ENCODE measurements at places on chromosomes 5 and 9.

GRCh38 chr5:100667161-100667630 is 132.0 kb downstream of the FAM174A start:
- no peak for DNase-seq

GRCh38 chr5:37568018-37568753 is 189.1 kb downstream of the WDR70 start:
- DNase-seq: no peak

DNA sequence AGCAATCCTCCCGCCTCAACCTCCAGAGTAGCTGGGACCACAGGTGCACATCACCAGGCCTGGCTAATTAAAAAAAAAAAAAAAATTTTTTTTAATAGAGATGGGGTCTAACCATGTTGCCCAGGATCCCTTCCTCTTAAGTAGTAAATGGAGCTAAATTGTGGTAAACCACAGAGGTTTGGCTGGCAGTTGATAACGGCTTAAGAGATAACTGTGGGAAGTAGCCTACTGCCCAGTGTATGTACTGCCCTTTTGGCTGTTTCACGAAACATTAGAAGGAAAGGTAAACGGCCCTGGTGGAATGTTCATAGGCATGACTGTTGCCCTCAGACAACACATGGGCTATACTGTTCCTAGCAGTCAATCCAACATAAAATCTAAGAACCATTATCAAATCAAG is 44.4 kb downstream of the HMGCR start:
- no peak for DNase-seq

DNA sequence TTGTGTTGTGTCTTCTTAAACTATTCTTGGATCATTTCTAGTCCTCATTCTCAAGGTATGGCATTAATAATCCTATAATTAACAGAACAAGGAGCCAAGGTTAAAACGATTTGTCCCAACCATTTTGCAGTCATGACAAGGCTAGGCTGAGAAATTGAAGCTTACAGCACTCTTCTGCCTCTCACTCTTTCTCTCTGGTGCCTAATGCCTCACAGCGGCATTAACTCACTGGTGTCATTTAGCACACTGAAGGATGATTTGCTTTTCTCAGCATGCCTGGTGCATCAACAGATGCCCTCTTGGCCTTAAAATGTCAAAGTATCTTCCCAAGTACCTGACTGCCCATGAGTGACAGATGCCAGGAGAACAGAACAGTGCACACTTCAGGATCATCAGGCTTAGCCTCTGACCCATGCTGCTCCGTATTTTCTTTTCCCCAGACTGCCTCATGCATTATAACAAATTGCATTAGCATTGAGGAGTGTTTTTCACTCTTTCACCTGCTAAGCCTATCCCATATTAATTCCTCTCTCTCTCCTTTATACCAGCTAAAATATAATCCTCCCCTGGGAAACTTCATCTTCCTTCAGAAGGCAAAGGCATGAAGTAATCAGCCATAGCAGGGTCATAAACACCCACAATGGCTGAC is 61.1 kb upstream of the SV2C start:
- no peak for DNase-seq

DNA sequence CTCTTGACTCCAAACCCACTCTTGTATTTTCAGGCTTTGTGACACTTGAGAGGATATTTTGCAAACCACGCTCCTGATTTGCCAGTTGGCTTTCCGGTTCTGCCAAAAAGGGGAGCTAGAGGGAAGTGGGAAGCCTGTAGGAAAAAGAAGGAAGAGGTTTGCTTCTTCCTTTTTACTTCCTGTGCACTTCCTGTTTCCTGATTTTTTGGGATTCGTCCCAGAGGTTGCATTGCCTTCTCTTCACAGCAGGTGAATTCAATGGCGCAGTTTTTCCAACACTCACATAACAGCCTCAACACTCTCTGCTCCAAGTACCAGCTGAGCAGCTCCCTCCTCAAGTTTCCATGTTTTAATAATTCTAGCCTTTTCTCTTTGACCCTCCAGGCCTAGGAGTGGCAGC is 47.7 kb downstream of the SLC24A2 start:
- DNase-seq: no peak

DNA sequence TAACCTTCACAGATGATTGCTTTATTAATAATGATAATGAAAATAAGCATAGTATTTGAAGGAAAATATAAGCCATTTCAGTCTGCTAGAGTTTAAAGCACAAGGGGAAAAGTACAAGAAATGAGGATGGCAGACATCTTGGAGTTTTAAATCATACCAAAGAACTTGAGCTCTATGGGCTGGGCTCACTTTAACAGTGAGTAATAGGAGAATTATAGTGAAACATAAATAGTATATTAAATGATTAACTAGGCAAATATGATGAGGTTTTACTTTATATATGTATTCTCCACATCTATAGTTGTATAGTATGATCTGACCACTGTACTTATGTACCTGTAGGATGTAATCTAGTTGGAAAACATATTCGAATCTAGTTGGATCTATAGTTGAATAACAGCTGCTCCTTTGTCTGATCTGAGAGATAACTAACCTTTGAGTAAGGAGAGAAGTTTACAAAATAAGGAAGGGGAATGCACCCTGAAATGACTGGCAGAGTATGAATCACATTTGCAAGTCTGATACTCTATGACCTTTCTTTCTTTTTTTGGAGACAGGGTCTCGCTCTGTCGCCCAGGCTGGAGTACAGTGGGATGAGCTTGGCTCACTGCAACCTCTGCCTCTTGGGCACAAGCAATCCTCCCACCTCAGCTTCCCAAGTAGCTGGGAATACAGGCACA is 17.6 kb downstream of the MEGF9 start:
- no peak for DNase-seq

DNA sequence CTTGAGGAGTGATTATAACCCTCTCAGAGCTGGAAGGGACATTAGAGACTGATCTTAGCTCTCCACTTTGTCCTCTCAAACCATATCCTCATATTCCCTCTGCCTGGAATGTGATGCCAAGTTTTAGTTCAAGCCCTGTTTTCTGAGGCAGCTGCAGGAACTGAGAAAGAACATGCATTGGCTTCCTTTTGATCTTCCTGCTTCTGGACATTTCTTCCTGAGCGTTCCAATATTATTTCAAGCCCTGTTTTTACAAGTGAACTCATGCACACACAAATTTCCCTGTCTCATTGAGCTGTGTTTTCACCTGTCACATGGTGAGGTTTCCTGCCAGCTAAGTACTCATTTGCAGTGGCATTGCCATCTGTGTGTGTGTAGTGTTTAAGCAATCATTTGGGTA is 17.0 kb downstream of the FOCAD start:
- no peak for DNase-seq

DNA sequence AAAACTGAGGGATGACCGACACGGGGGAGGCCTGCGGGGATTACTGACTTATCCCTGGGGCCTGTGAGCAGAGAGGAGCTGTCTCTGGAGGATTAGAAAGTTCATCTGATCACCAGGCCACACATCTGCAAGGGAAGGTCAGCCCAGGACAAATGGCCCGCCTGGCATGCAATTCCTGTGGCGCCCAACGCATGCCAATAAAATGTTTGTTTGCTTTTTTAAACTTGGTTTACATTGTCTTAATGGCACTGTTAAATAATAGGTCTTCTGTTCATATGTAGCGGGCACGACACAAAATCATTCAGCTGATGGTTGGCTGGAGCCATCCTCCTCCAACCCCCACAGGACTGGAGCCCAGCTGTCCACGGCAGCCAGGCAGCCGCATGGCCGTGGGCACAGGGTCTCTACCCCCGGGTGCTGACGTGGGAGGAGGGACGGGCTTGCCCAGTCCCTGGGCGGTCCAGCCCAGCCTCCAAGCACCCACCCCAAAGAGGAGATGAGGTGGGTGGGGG is 41.0 kb upstream of the SLC12A7 start:
- DNase-seq: no peak

All from substantia nigra (tissue), 51 donors.